ENCODE measurements at places on chromosomes 2 and 18.

- no peak for DNase-seq
These were observed 312.2 kb downstream of the LRATD1 start for GRCh38 chr2:14944562-14945346.

- no peak for DNase-seq
These were observed at the start of gene MTX2 for GRCh38 chr2:176269319-176270099. Gene MTX2, plus strand, starts transcription at chr2:176269442. Its CDS starts 188 bp downstream, at chr2:176269630.

DNA sequence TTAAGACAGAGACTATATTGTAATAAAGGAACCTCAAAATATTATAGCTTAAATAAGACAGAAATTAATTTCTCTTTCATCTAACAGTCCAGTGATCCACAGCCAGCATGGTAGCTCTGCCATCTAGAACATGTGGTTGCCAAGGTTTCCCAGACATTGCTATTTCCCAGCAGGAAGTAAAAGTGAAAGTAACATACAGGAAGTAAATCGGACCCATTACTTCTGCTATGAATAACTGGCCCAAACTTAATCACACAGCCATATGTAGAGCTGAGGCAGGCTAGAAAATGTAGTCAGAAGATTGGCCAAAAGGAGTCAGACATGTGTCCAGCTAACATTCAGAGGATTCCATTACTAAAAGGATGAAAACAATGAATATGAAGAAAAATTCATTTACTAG lies 71.0 kb downstream of the NOL4 start:
- DNase-seq: no peak

DNA sequence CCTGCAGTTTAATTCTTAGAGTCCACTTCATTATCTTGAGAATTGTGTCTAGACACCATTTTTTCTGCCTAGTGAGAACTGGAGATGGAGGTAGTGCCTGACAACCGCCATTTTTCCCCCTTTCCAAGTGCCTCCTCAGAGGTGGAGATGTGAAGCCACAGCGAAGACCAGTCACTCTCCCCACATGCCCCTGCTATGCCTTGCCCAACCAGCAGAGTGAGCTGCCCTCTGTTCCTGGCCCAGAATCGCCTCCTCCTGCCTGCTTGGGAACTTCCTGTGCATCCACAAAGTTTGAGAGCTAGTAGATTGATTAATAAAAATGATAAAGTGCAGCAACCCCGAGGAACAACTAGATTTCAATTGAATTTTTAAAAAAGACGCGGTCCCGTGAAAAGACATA lies 123.3 kb downstream of the CLIP4 start:
- no peak for DNase-seq

DNA sequence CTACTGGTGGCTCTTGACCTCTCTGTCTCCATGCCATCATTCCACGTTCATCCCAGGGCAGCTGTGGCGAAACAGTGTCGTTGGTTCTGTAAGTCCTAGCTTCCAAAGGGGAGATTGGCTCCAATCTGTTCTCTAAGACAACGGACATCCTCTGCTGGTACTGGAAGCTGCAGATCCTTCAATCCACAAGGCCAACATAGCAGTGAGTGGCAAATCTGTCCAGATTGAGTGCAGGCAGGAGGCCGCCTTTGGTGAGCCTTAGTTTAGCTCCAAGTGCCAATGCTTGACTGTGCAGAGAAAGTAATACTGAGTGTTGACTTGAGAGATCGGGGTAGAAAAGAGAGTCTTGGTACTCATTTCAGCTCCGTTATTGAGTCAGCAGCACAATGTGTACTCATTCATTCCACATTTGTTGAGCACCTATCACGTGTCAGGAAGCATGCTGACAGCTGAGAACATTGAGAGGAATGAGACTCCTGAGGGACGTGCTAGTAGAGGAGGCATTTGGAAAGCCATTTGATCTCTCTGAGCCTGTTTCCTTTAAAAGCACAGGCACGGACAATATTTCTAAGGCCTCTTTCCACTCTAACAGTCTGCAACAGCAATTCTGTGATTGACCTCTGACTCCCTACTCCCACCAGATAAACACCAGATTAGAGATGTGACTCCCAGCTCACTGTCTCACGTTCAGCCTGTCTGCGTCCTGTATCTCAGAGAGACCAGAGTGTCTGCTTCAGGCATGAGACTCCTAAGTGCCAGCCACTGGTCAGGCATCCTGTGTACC lies 306.0 kb downstream of the CLIP4 start:
- DNase-seq: no peak

- no peak for DNase-seq
These were observed 234.7 kb downstream of the HRH4 start for GRCh38 chr18:24695168-24695567.

Measured in NCI-H187 treated with DMSO at 0.1 percent for 48 hours (cell line).